Renal pelvis (tissue), 12 donors: ENCODE measurements at places on chromosomes 6 and 20. TPM values are rescaled to one million over a fixed set of nuclear protein-coding genes. Genes with fewer than 3 reads are reported as not detected.

HUS1B gene
- 0.11 TPM for polyA plus RNA-seq

TNFRSF21 gene
- 30.3 TPM for polyA plus RNA-seq

BEND6 gene
- 5.5 TPM for polyA plus RNA-seq

CFB gene
- polyA plus RNA-seq: 8.4 TPM

MARCKS gene
- polyA plus RNA-seq: 202 TPM

TREM1 gene
- 0.09 TPM for polyA plus RNA-seq

GRIK2 gene
- 19.0 TPM for polyA plus RNA-seq

SEMG2 gene
- not detected for polyA plus RNA-seq

PRSS16 gene
- polyA plus RNA-seq: 0.61 TPM

LBP gene
- polyA plus RNA-seq: not detected

COL9A1 gene
- 36.5 TPM for polyA plus RNA-seq

NOX3 gene
- 2.7 TPM for polyA plus RNA-seq

WFDC2 gene
- 219 TPM for polyA plus RNA-seq

ZKSCAN8 gene
- 48.3 TPM for polyA plus RNA-seq

COL21A1 gene
- polyA plus RNA-seq: 105 TPM

ANGPT4 gene
- 0.18 TPM for polyA plus RNA-seq

KIF25 gene
- polyA plus RNA-seq: 0.13 TPM

SIGLEC1 gene
- 1.3 TPM for polyA plus RNA-seq

PXT1 gene
- polyA plus RNA-seq: not detected
